Uterus (tissue), 4 donors: ENCODE measurements at places on chromosomes 5 and 9. TPM values are rescaled to one million over a fixed set of nuclear protein-coding genes. Genes with fewer than 3 reads are reported as not detected.

GRCh38 chr9:28779243-28779642 lies 1206.0 kb upstream of the C9orf72 start:
- DNase-seq = no peak

GRCh38 chr5:77733130-77733529 lies 43.0 kb downstream of the TBCA start:
- DNase-seq = no peak

DNA sequence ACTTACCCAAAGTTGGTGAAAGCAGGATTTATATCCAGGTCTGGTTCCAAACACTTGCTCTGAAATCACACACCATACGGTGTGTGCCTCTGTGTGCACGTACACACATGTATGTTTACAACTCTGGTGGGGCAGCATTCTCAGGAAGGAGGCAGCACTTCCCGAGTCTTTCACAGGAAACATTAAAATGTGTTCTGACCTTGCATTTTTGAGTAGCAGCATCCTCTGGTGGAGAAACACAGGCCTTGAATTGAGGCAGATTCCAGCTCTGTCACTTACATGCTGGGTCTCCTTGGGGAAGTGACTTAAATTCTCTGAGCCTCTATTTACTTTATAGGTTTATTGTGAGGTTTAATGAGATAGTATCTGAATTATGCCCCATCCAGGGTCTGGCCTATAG lies 126.4 kb downstream of the RGS3 start:
- DNase-seq = no peak

- DNase-seq = no peak
Measured at GRCh38 chr5:78615697-78616096, 32.9 kb downstream of the LHFPL2 start.

GRCh38 chr9:117434566-117434965 lies 19.7 kb upstream of the ASTN2 start:
- no peak for DNase-seq

Gene ZBTB6
- 15.1 TPM for total RNA-seq
